Upper lobe of left lung (tissue), 6 donors: ENCODE measurements at places on chromosomes 3 and 15. TPM values are rescaled to one million over a fixed set of nuclear protein-coding genes. Genes with fewer than 3 reads are reported as not detected.
A peak's percentile ranks its signal among the peaks of the same experiment; 100 is the strongest.

The POPDC2 gene
- total RNA-seq = 2.0 TPM

The ARGFX gene
- not detected for total RNA-seq

The SLCO2A1 gene
- 308 TPM for total RNA-seq

The ATP13A4 gene
- 152 TPM for total RNA-seq

The IMPG2 gene
- 0.24 TPM for total RNA-seq

The UBR1 gene
- total RNA-seq = 27.5 TPM

The PLCD1 gene
- total RNA-seq = 27.9 TPM

The CDCP1 gene
- 28.3 TPM for total RNA-seq

The SH2D7 gene
- total RNA-seq = 0.09 TPM

GRCh38 chr3:147195887-147196286 is 210.5 kb downstream of the ZIC4 start:
- H3K27me3 ChIP-seq = no peaks in the 10 kb centered on the region
- H3K4me1 ChIP-seq = no peaks in the 10 kb centered on the region
- H3K27ac ChIP-seq = no peak overlapping the region
- H3K4me3 ChIP-seq = no peak overlapping the region
- no peaks in the 10 kb centered on the region for H3K36me3 ChIP-seq

GRCh38 chr3:33575311-33575710 is 135.1 kb upstream of the UBP1 start:
- H3K36me3 ChIP-seq = no peaks in the 10 kb centered on the region
- peaks cover 11% of the 10 kb centered on the region for H3K4me1 ChIP-seq
- H3K27ac ChIP-seq = no peak overlapping the region
- no peaks in the 10 kb centered on the region for H3K27me3 ChIP-seq
- no peak for DNase-seq

DNA sequence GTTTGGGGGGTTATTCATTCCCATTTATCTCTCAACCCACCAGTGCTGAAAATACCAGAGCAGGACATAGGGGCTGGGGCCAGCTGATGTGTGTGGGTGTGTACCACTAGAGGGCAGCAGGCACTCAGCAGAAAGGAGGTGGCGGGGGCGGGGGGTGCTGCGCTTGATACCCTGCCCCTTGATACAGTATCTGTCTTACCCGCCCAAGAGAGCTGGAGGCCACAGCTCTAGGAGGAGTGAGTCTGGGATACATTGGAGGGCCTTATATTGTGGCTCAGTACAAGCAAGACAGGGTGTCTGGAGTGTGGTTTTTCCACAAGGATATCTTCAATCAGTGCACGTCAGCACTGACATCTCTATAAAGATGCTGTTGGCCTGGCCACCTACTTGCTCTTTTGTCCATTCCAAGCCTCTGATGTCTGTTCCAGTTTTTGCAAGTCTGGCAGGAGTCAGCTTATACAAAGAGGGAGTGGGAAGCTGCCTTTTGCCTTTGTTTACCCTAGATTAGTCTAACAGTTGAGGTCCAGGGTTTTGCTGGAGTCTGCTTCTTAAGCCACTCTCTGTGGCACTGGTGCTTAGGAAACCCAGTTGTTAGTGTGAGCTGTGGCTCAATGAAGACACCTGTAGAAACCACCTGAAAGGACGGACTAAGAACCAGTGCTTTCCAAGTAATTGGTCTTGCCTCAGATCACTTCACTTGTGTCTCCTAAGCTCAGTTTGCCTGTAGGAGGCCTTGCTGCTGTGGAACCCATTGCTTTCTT is 1.5 kb upstream of the RBM15B start:
- H3K36me3 ChIP-seq = peaks cover 4% of the 10 kb centered on the region
- H3K4me1 ChIP-seq = peaks cover 64% of the 10 kb centered on the region
- H3K4me3 ChIP-seq = no peak overlapping the region
- H3K27me3 ChIP-seq = no peaks in the 10 kb centered on the region

DNA sequence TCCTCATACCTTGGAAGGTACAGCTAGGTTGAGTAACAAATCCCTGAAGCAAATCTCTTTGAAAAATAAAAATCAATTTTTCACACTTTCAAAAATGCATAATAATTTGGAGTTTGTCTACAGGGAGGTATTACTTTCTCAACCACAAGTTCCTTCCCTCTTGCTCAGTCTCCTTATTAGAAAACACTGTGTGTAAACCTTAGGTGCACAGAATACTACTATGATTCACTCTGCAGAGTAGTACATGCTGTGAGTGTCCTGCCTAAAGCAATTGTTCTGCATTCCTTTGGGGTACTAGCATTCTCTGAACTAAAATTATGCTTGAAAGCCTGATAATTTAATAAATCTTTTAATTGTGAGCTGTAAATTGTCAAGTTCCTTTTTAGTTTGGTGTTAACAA is 115.9 kb upstream of the EPHA3 start:
- DNase-seq = no peak
- H3K4me3 ChIP-seq = no peak overlapping the region
- no peaks in the 10 kb centered on the region for H3K36me3 ChIP-seq
- no peaks in the 10 kb centered on the region for H3K27me3 ChIP-seq

DNA sequence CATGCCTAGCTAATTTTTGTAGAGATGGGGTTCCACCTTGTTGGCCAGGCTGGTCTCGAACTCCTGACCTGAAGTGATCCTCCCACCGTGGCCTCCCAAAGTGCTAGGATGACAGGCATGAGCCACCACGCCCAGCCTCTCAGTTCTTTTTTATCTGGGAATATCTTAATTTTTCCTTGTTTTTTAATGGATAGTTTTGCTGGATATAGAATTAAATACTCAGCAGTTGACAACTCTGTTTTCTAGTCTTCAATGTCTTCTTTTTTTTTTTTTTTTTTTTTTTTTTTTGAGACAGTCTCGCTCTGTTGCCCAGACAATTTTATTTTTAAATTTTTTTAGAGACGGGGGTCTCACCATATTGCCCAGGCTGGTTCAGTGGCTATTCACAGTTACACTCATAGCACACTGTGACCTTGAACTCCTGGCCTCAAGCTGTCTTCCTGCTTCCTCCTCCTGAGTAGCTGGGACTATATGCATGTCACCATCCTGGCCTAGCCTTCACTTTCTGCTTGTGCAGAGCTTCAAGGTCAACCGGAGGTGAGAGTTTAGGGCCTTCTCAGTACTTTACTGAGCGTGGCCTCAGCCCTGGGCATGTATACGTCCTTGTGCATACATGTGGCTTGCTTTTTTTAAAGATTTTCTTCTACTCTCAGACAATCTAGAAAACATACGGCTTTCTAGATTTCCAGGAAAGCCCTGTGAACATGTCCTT is 120.5 kb downstream of the ZNF609 start:
- H3K4me3 ChIP-seq = no peak overlapping the region
- peaks cover 5% of the 10 kb centered on the region for H3K4me1 ChIP-seq
- H3K27ac ChIP-seq = no peak overlapping the region

GRCh38 chr3:45841420-45841756 is 531 bp downstream of the LZTFL1 start:
- no peaks in the 10 kb centered on the region for H3K27me3 ChIP-seq
- no peaks in the 10 kb centered on the region for H3K36me3 ChIP-seq
- H3K27ac ChIP-seq = peak overlapping the region; percentile 58
- DNase-seq = no peak

DNA sequence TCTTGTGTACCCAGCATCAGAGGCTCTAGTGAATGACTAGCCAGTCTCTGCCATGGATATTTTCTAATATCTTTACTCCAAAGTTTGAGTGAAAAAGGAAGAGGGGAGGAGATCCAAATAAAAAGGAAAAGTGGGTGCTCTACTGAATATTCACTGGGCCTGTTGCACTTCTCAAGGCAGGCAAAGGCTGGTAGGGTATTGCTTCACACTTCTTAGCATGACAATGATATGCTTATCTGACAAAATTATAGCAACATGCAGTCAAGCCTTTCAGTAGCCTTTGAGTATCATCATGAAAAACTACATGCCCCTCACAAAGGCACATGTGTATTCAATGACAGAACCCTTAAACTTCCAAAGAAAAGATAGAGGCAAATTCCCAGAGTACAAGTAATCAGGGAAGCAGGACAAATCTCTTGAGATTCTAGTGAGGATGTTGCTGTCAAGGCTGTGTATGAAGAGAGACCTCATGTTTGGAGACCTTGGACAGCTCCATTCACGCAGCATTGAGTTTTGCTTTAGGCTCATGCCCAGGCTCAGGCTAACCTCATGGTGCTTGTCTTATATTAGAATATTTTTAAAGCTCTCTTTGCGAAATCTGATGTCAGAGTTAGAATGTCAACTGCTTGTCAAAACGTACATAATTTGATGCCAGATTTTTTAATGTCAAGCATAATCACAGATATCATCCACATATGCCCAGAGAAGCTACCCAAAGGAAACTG is 506.9 kb downstream of the OCA2 start:
- H3K27me3 ChIP-seq = no peaks in the 10 kb centered on the region
- H3K27ac ChIP-seq = no peak overlapping the region
- DNase-seq = no peak
- H3K36me3 ChIP-seq = no peaks in the 10 kb centered on the region

- peaks cover 70% of the 10 kb centered on the region for H3K36me3 ChIP-seq
- no peak for DNase-seq
These were observed 12.8 kb downstream of the NXPE3 start for GRCh38 chr3:101791778-101792177.

DNA sequence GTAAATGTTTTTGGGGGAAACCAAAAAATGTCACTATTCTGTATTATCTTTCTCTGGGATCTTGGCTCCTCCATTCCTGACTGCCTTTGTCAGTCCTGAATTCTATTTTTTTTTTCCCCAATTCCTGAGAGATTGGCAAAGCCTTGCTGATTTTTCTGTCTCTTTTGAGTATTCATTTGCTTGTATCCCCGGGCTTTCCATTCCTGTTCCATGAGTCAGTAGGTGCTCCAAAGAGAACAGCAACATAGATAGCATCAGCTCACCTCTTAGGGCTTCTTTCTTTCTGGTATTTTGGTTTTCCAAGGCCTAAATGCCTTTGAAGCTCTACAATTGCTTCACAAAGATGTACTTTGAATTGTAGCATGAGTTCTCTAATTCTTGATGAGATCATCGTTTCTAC is 271.7 kb upstream of the LRRC3B start:
- H3K27ac ChIP-seq = no peak overlapping the region
- no peaks in the 10 kb centered on the region for H3K4me1 ChIP-seq
- H3K4me3 ChIP-seq = no peak overlapping the region
- H3K36me3 ChIP-seq = no peaks in the 10 kb centered on the region

GRCh38 chr3:55601366-55602080 is 114.4 kb upstream of the WNT5A start:
- H3K27me3 ChIP-seq = no peaks in the 10 kb centered on the region
- H3K27ac ChIP-seq = no peak overlapping the region
- DNase-seq = no peak
- H3K36me3 ChIP-seq = no peaks in the 10 kb centered on the region

GRCh38 chr15:85059734-85060133 is 78.1 kb downstream of the PDE8A start:
- no peak for DNase-seq
- H3K27ac ChIP-seq = no peak overlapping the region
- H3K27me3 ChIP-seq = no peaks in the 10 kb centered on the region
- H3K36me3 ChIP-seq = no peaks in the 10 kb centered on the region
- H3K4me1 ChIP-seq = no peaks in the 10 kb centered on the region

DNA sequence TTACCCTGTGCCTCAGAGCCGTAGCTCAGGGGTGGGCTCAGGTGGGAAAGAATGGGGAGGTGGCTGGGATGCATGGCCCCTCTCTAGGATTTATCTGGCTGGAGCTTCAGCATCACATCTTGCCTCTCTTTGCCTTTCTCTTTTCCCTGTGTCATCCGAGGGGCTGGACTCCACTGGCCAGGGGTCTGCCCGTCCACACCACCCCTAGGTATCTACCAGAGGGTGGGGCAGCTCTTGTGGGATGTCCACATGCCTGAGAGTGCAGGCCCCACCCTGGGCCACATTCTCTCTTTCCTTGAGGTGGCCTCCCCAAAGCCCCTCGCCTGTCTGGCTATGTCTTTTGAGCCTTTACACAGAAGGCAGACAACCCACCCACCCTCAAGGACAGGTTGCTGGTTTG is 37.2 kb downstream of the PXYLP1 start:
- H3K27ac ChIP-seq = no peak overlapping the region
- no peak for DNase-seq
- no peaks in the 10 kb centered on the region for H3K36me3 ChIP-seq

DNA sequence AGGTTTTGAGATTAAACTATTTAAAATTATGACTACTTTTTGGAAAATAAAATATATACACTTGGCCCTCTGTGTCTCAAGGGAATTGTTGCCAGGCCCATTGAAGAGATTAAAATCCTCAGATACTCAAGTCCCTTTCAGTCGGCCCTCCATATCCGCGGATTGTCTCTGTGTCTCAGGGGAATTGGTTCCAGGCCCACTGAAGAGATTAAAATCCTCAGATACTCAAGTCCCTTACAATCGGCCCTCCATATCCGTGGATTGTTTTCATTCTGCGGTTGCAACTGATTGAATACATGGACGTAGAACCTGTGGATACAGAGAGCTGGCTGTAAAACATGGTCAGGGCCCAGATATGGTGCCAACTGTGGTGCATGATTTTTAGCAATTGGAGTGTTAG is 15.7 kb upstream of the LRCH3 start:
- no peaks in the 10 kb centered on the region for H3K27me3 ChIP-seq
- peaks cover 97% of the 10 kb centered on the region for H3K36me3 ChIP-seq
- no peaks in the 10 kb centered on the region for H3K4me1 ChIP-seq
- no peak overlapping the region for H3K4me3 ChIP-seq

GRCh38 chr3:133089906-133090485 is 51.8 kb downstream of the TMEM108 start:
- no peaks in the 10 kb centered on the region for H3K36me3 ChIP-seq
- no peaks in the 10 kb centered on the region for H3K27me3 ChIP-seq
- no peak overlapping the region for H3K4me3 ChIP-seq
- DNase-seq = no peak
- H3K4me1 ChIP-seq = no peaks in the 10 kb centered on the region

- H3K27ac ChIP-seq = no peak overlapping the region
- no peak overlapping the region for H3K4me3 ChIP-seq
- no peak for DNase-seq
These were observed 69.1 kb downstream of the SEMA6D start for GRCh38 chr15:47786371-47786770.

- H3K27ac ChIP-seq = no peak overlapping the region
- H3K4me3 ChIP-seq = no peak overlapping the region
These were observed 32.8 kb upstream of the UBE2E2 start for GRCh38 chr3:23170291-23170690.

- no peak for DNase-seq
- no peaks in the 10 kb centered on the region for H3K36me3 ChIP-seq
- H3K4me1 ChIP-seq = no peaks in the 10 kb centered on the region
- H3K27ac ChIP-seq = no peak overlapping the region
These were observed 34.0 kb upstream of the THBS1 start for GRCh38 chr15:39546842-39547241.

GRCh38 chr3:12439161-12439940 is 44.9 kb upstream of the TSEN2 start:
- no peaks in the 10 kb centered on the region for H3K27me3 ChIP-seq
- no peak overlapping the region for H3K27ac ChIP-seq
